Placental pericyte (primary cell): ENCODE measurements at places on chromosomes 4 and X. TPM values are rescaled to one million over a fixed set of nuclear protein-coding genes. Genes with fewer than 3 reads are reported as not detected.

CXXC4 gene
- total RNA-seq = under 0.01 and 0.14 TPM in 2 replicates

CPZ gene
- total RNA-seq = 1.6 and 50.3 TPM in 2 replicates

PLXNA3 gene
- 21.2 and 25.8 TPM in 2 replicates for total RNA-seq

DKK2 gene
- total RNA-seq = under 0.01 and 6.7 TPM in 2 replicates

SLC9B1 gene
- 0.14 and 0.22 TPM in 2 replicates for total RNA-seq

PRR32 gene
- not detected in 2 replicates for total RNA-seq

GAB3 gene
- 0.44 and 0.57 TPM in 2 replicates for total RNA-seq

H2BW1 gene
- total RNA-seq = not detected in 2 replicates
